RPMI7951 (cell line): ENCODE measurements at places on chromosomes 2 and 18. TPM values are rescaled to one million over a fixed set of nuclear protein-coding genes. Genes with fewer than 3 reads are reported as not detected.

Gene MRO
- total RNA-seq, result not detected in 2 replicates

Gene DNAJC5G
- total RNA-seq, result not detected in 2 replicates

Gene ECEL1
- total RNA-seq, result not detected in 2 replicates

DNA sequence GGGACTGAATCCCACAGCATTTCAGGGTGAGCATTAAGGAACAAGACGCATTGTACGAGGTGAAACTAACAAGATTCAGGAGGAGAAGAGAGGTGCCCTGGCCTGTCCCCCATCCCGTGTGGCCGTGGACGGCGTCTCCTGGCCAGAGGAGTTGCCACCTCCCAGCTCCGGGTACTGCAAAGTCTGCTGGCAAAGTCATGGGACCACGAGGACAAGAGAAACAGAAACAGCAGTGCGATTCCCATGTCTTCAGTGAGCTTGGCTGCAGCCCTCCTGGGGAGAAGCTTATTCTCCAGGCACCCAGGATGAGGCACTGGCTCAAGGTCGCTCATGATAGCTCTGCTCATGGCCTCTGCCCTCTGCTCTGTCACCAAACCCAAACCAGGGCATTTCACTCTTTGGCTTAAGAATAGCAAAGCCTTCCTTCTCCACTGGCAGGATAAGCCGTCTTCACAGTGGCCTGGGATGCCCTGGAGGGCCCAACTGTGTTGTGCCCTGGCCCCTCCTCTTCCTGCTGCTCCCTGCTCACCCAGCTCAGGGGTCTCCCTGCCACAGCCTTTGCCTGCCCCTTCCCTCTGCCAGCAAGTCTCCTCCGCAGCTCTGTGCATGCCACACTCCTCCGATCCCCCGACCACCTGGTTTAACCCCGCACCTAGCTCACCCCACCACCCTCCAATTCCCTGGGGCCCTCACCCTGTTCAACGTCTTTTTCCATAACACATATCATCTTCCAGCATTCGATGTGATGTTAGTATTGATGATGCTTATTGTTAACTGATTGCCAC lies 144.8 kb downstream of the PXDN start:
- no peak for DNase-seq

DNA sequence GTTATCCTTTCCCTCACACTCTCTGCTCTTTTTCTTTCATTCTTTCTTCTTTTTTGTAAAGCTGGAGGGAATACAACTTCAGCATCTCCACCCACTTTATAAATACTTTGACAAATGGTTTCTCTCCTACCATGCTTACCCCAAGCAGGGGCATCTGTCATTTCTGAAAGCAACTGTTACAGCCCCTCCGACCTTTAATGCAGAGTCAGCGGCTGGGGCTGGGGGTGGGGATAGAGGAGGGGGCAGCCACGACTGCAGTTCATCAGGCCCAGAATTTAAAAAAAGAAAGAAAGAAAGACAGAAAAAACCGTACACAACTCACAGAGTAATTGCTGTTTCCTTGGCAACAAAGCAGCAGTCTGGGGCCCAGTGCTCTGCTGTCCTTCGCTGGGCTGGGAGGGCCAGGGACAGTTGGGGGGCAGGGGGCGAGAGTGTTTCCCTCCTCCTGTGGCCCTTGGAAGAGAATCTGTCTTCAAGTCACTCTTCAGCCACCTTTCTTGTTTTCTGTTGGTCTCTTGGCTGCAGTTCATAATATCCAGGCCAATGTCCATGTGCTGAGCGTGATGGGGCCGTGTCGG lies 53.8 kb downstream of the CELF4 start:
- DNase-seq, result no peak

- no peak for DNase-seq
Observed at GRCh38 chr2:9050122-9050809, 46.8 kb upstream of the MBOAT2 start.

Gene FLACC1
- total RNA-seq, result 1.3 and 1.5 TPM in 2 replicates

GRCh38 chr18:3597409-3598357 lies 147.7 kb downstream of the TGIF1 start:
- DNase-seq, result no peak

- peak; percentile 19 for DNase-seq
Observed at GRCh38 chr2:37357530-37357929, 13.1 kb downstream of the QPCT start.

Gene ADRA2B
- total RNA-seq, result not detected in 2 replicates

DNA sequence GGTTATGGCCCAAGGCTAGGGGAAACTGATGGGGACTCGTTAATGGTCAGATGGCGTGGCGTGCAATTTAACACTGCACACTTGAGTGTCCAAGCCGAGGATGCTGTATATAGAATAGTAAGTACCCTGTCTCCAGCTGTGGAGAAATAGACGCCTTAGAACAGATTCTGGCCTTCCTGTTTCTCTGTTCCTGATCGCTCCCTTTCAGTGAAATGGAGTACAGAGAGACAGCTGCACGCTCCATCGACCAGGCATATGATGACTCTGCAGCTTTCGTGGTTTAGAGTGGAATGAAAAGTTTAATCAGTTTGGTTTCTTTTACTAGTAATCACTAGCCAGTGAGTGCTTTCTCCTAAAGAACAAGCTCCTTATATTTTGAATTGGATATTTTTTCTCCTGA lies 213.4 kb downstream of the NEDD4L start:
- peak; percentile 63 for DNase-seq

DNA sequence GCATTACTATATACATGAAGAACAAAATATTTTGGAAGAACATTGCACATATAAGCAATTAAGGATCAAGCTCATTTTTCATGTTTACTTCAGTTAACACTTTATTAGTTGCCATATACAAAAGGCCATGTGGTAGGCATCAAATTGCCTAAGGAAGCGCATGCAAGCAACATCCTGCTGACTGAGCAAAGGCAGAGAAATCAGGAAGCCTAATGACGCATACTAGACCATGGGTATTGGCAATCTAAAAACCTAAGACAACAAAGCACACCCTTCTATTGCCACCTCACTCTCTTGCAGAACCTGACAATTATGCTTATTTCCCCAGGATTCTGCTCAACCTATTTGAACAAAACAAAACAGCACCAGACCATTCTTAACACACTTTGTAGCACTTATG lies 171.9 kb downstream of the STK39 start:
- no peak for DNase-seq

Gene ACMSD
- total RNA-seq, result not detected in 2 replicates

GRCh38 chr2:49901202-49902065 lies 747.1 kb upstream of the FSHR start:
- peak; percentile 5 for DNase-seq
